ENCODE measurements at places on chromosomes 2 and 18.

GRCh38 chr2:46852598-46852997 is 63.0 kb downstream of the MCFD2 start:
- DNase-seq, result no peak

GRCh38 chr2:160221391-160222276 is 21.6 kb upstream of the ITGB6 start:
- DNase-seq, result no peak

GRCh38 chr2:14285812-14286211 is 346.7 kb upstream of the LRATD1 start:
- no peak for DNase-seq

GRCh38 chr2:216735086-216735485 is 39.7 kb upstream of the IGFBP5 start:
- DNase-seq, result no peak

DNA sequence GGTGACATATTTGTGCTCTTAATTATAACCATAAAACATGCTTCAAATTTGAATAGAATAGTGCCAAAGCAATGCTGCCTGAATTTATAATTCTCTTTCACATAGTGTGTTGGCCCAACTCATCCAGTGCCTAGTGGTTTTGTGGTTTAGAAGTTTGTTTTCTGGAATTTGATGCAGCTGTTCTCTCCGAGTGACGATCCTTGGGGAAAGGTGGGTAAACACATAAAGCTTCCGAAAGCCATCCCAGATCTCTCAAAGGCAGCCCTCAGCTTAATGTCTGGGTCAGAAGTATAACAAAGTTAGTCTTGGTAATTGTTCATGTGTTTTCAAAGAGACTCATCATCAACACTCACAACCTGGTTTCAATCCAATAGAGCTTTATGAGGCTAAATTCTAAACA is 235.6 kb upstream of the CDH2 start:
- DNase-seq, result no peak

DNA sequence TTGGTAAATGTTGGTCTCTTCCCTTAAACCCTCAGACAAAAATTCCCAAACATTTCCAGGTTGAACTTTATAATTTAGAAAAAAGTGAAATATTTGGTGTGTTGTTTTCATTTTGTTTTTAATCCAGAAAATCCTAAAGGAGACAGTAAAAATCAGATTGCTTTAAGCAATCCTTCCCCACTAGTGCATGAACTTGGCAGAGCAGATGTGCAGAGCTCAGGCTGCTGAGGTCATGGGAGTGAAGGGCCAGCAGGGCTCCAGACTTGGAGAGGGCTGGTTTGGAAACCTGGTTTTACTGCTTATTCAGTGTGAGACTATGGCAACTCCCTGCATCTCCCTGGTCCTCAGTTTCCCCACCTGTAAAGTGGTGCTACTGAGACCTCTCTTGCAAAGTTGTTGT is 66.7 kb upstream of the TEX51 start:
- DNase-seq, result no peak

DNA sequence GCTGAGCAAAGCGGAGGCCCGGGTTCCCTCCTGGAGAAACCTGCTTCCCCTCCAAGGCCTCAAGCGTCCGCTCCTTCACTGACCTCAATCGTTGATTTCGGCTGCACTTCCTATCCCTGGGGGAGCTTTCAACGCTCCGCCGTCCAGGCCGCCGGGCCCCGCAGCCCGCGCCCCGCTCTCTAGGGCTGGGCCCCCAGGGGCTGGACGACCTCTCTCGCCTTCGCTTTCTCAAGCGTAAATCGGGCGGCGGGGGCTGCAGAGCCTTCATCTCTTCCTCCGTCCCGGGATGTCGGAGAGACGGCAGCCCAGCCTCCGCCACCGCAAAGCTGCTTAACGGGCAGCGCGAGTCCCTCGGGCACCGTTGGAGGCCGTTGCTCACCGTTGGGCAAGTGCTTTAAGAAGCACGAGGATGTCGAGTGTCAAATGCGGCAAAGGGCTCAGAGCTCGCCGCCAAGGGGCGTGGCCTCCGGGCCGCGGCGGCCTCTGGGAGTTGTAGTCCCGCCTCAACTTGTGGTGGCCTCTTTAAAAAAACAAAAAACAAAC is 8.5 kb downstream of the HES6 start:
- DNase-seq, result peak; percentile 78

GRCh38 chr18:2089396-2089795 is 481.9 kb downstream of the METTL4 start:
- no peak for DNase-seq

DNA sequence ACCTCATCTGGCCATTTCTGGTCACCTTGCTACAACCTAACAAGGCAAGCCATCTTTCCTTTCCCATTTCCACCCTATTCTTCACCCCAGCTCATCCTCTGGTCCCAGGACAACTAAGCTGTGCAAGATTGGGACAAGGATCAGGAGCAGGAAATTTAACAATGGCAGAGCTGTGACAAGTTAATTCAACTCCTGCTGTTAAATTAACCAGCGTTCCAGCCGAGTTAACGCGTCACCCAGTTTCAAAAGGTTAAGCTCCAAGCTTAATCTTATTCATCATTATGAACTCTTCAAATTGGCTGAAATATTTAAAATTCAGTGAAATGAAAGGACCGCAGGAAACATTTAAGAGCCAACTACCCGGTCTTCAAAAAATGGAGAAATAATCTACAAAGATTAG is 231.9 kb downstream of the GRB14 start:
- DNase-seq, result no peak

- no peak for DNase-seq
These were observed 13.4 kb downstream of the ATP6V1B1 start for GRCh38 chr2:70949086-70949485.

- no peak for DNase-seq
These were observed 135.7 kb downstream of the GRB14 start for GRCh38 chr2:164485541-164485940.

GRCh38 chr2:67268797-67269196 is 128.3 kb upstream of the ETAA1 start:
- no peak for DNase-seq

GRCh38 chr2:143402451-143402850 is 273.2 kb downstream of the ARHGAP15 start:
- no peak for DNase-seq

GRCh38 chr2:119234021-119235019 is 10.7 kb downstream of the STEAP3 start:
- DNase-seq, result peak; percentile 52

DNA sequence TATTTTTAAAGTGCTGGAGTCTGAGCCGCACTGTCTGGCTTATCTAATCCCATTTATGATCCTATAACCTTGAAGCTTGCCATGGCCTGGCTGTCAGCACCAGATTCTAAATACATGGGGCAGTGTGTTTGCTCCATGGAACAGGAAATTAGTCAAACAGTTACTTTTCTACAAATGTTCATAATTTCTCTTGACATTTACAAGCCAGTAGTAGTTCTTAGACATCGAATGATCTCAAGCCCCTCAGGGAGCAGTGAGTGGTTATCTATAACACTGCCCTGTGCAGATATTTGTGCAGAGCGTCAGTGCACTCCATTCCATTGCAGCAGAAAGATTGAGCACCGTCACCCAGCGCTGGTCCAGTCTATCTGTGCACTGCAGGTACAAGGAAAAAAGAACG is 205.2 kb downstream of the AGPS start:
- no peak for DNase-seq

DNA sequence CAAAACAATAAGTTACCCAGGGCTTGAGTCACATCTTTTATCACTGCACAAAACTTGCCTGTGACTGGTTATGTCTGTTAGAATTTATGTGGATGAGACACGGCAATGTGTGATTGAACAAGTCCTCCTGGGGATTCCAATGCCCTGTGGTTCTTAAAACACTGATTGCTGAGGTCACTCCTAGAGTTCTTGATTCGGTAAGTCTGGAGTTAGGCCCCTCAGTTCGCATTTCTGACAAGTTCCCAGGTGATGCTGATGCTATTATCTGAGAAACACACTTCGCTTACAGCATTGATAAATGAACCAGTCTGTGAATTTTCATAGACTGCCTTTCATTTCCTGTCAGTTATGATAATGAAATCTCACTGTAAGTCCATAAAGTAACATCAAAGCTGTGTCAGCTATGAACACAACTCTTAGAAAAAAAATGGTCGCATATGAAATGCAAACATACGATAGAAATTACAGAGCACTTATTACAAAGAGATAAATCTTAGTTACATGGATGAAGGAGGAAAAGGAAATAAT is 214.0 kb downstream of the DLGAP1 start:
- no peak for DNase-seq

- DNase-seq, result no peak
These were observed 110.9 kb downstream of the PTRHD1 start for GRCh38 chr2:24682304-24682703.

GRCh38 chr2:106314444-106314843 is 120.3 kb upstream of the UXS1 start:
- DNase-seq, result no peak

- DNase-seq, result no peak
These were observed 9.4 kb upstream of the CTLA4 start for GRCh38 chr2:203858176-203858575.

GRCh38 chr2:233832869-233833311 is 21.4 kb downstream of the HJURP start:
- peak; percentile 26 for DNase-seq

- no peak for DNase-seq
These were observed 874.1 kb upstream of the LRATD1 start for GRCh38 chr2:13758412-13758811.

GRCh38 chr2:8555543-8555942 is 126.3 kb upstream of the ID2 start:
- DNase-seq, result no peak

DNA sequence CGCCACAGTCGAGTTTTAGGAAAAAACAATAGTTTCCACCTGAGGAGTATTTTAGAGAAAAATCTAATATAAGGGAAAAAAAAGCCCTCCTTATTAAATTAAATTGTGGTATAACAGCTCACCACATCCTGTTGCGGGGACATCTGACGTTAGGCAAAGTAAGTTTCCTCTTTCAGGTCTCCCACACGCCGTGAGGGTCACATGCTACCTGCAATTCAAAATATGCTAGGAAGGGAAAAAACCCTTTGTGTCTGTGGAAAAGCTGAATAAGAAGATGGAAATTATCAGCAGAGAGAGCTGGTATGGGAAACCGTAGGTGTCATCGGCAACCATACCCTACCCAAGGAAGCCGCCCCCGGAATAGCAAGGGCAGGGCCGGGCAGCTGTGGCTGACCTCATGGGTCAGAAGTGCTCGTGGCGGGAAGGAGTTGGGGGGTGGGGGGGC is 128.0 kb downstream of the NFATC1 start:
- peak; percentile 0 for DNase-seq

GRCh38 chr2:225472161-225472560 is 72.7 kb downstream of the NYAP2 start:
- no peak for DNase-seq
